ENCODE measurements at places on chromosomes 7 and 10. TPM values are rescaled to one million over a fixed set of nuclear protein-coding genes. Genes with fewer than 3 reads are reported as not detected.

Gene PSD
- total RNA-seq = 0.20 TPM

Gene STAMBPL1
- 30.6 TPM for total RNA-seq

Gene SPAG6
- not detected for total RNA-seq

Gene OR2A42
- total RNA-seq = not detected

Gene CLDN3
- total RNA-seq = 3.5 TPM

Gene MCU
- 31.2 TPM for total RNA-seq

Gene PODXL
- total RNA-seq = 39.2 TPM

Gene FOXP2
- not detected for total RNA-seq

Gene OGDHL
- 0.40 TPM for total RNA-seq

Gene PLAC9
- not detected for total RNA-seq

Gene SDK1
- total RNA-seq = 0.40 TPM

Gene BLNK
- 0.07 TPM for total RNA-seq

Gene CACNB2
- not detected for total RNA-seq

Gene TMEM26
- 0.06 TPM for total RNA-seq

Gene RARRES2
- total RNA-seq = not detected

Gene EN2
- 1.0 TPM for total RNA-seq

Gene PRR15
- total RNA-seq = 3.8 TPM

Gene OR2A5
- not detected for total RNA-seq

Gene EBF3
- total RNA-seq = 0.19 TPM

Gene PAXIP1
- total RNA-seq = 14.8 TPM

Gene GHRHR
- total RNA-seq = not detected

Gene CRYGN
- not detected for total RNA-seq

Gene PLCE1
- 6.7 TPM for total RNA-seq

Gene KAZALD1
- 3.0 TPM for total RNA-seq

Gene GJD4
- total RNA-seq = 0.08 TPM

Gene NOM1
- 24.1 TPM for total RNA-seq

Gene CYP2E1
- 0.25 TPM for total RNA-seq

Gene EPHB6
- 0.50 TPM for total RNA-seq

Gene IKZF1
- total RNA-seq = not detected

Data from A549 treated with Mapracorat at 1 μM for 4 hours (cell line).